ENCODE measurements at places on chromosomes 4 and X. TPM values are rescaled to one million over a fixed set of nuclear protein-coding genes. Genes with fewer than 3 reads are reported as not detected.

The NUDT10 gene
- total RNA-seq = 0.19 TPM

The HTRA3 gene
- 1.1 TPM for total RNA-seq

The MAP7D2 gene
- 0.03 TPM for total RNA-seq

The APLN gene
- 0.72 TPM for total RNA-seq

The FRMD7 gene
- not detected for total RNA-seq

The MAGEC3 gene
- total RNA-seq = 0.68 TPM

The DUX4 gene
- total RNA-seq = not detected

Measured in A375 (cell line).